ENCODE measurements at places on chromosomes 7 and 10.

DNA sequence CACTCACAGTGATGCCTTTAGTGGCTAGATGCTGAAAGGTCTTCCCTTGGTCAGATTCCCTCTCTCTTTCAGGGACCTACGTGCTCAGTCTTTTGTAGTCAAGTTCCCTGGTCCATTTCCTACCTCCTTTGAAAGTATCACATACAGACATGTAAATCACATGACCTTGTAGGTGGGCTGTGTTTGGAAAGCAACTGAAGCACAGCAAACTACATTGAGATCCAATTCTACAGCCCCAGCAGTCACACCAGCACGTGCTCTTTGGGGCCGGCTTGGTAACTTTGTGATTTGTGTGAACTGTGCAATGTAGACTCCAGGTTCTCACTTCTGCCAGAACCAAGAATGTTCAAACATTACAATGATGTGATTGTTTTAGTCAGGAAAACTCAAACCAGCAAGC, 89.7 kb upstream of the PLPP4 start:
- DNase-seq: no peak

DNA sequence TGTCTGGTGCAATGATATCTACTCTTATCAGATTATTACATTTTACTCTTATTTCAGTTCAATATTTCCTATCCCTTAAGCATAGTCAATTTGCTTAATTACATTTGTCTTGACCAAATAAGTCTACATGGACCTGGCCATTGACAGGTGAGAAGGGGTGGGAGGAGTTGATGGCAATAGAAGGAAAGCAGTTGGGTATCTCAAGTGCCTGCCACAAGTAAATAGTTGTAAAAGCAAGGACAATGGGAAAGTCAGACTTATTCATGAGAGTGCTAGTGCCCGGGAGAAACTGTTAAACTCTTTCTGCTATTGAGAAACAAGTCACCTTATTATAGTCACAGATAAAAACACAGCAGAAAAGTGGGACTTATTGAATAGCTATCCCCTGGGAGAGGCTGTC, 32.4 kb upstream of the HGF start:
- no peak for DNase-seq

DNA sequence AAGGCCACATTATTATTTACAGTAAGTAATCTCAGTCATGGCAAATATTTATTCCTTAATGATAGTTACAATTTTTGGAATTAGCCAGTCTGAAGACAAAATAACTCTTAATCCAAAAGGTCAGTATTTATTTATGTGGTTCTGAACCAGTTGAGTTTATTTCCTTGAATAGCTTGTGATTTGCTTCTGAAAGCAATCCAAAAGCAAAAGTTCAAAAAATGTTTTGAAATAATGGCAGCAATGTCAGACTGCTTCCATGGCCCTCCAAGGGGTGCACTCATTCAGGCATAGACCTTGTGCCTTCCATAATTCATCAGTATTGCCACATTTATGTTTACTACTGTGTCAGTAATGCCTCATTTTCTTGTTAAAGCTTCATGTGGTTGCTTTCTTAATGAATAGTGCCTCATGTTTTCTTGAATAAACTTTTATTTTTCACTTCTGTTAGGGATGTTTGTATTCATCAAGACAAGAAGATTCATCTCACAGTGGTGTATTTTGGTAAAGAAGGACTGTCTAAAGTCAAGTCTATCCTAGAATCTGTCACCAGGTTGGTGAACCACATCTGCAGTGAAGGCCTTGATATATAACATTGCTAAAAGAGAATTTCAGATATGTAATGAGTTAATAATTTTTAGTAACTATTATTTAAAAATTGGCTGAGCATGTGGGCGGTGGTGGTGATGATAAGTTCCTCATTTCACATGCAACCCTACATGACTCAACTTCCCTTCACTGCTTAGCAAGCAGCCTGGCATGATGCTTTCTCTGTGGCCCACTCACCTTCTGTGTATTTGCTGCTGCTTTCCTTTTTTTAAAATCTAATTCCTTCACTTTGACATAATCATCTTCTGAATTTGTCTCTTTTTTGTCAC, 22.0 kb downstream of the CSGALNACT2 start:
- no peak for DNase-seq

DNA sequence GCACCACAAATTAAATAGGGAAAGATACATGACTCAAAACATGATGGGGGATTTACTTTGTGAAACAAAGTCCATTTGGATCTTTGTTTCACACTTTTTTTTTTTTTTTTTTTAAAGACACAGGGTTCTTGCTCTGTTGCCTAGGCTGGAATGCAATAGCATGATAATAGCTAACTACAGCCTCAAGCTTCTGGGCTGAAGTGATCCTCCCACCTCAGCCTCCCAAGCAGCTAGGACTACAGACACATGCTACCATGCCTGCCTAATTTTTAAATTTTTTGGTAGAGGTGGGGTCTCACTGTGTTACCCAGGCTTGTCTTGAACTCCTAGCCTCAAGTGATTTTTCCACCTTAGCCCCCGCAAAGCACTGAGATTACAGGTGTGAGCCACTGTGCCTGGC, 172.6 kb upstream of the KLF14 start:
- DNase-seq: no peak

- no peak for DNase-seq
These were observed 179.8 kb downstream of the EBF3 start for GRCh38 chr10:129784291-129784690.

All from CD4-positive, alpha-beta T cell treated with Interleukin-4 for 1 hour (primary cell).